ENCODE measurements at places on chromosomes 2 and 18.
A peak's percentile ranks its signal among the peaks of the same experiment; 100 is the strongest.

DNA sequence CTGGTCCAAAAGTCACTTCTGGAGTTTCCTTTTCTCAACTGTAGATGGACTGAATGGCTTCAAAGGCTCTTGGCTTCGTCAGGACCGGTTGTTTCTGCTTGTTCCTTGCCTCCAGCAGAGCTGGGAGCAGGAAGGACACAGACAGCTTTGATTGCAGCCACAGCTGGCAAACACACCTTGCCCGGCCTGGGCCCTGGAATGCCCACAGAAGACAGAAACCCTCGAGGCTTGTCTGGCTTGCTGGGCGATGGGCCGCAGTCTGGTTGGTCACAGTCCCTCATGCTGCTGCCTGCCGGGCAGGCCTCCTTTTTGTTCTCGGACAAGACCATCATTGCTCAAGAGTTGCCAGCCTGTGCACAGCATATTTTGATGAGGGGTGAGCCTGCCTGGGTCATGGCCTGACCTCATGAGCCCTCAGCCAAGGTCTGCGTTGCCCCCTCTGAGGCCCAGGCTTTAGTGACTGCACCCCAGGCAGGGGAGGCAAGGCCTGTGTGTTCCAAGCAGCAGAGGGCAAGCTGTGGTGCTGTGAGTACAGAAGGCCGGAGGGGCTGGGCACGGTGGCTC is 37.8 kb downstream of the ATP6V1C2 start:
- DNase-seq = no peak

GRCh38 chr18:12500986-12501385 is 93.3 kb downstream of the PRELID3A start:
- DNase-seq = no peak

DNA sequence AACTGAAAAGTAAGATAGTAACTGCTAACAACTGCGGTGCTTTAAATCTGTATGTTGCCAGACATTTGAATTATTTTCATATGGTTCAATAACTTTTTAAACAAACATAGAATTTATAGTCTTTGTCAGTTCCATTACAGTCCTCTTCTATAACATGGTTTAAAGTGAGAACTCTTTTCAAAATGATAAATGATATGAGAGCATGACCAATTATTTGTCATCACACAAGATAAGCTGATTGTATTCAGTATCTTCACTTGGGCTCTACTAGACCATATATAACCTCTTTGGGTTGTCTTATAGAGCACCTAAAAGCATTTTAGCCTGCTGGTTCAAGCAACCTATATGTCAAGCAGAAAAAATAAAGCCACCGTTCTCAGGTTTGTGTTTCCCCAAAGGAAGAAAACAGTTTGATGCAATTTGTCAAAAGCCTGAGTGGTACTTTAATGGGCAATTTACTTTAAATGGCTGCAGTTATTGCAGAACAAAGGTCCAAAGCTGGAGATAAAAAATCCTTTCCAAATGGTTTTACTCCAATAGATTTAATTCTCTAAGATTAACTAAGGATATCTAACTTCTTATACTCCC is 298.4 kb downstream of the FSIP2 start:
- no peak for DNase-seq

GRCh38 chr18:51621113-51621863 is 423.8 kb upstream of the MEX3C start:
- peak; percentile 30 for DNase-seq

Measured in HEK293T (cell line).